Nasal cavity respiratory epithelium epithelial cell of viscerocranial mucosa (primary cell): ENCODE measurements at places on chromosomes 3 and 15. TPM values are rescaled to one million over a fixed set of nuclear protein-coding genes. Genes with fewer than 3 reads are reported as not detected.

GABRB3 gene
- 0.34 and 5.4 TPM in 2 replicates for total RNA-seq

CPNE9 gene
- not detected in 2 replicates for total RNA-seq

IQCF2 gene
- not detected in 2 replicates for total RNA-seq

CP gene
- total RNA-seq = 9.7 TPM in 1 of 2 replicates, not detected in the other

CAMK2N2 gene
- under 0.01 TPM in 1 of 2 replicates, not detected in the other for total RNA-seq

BMF gene
- 0.34 and 1.00 TPM in 2 replicates for total RNA-seq

NLGN1 gene
- 0.36 TPM in 1 of 2 replicates, not detected in the other for total RNA-seq

MYL3 gene
- total RNA-seq = not detected in 2 replicates

DGKG gene
- 0.34 and 0.57 TPM in 2 replicates for total RNA-seq

FAM81A gene
- total RNA-seq = 0.34 and 1.2 TPM in 2 replicates

TM4SF4 gene
- total RNA-seq = not detected in 2 replicates

CTXND1 gene
- not detected in 2 replicates for total RNA-seq

CAMK1 gene
- 3.1 and 11.3 TPM in 2 replicates for total RNA-seq

FBXO45 gene
- total RNA-seq = 27.3 and 47.2 TPM in 2 replicates

CHRNA5 gene
- total RNA-seq = 1.9 and 2.1 TPM in 2 replicates

KLHL24 gene
- 42.0 and 109 TPM in 2 replicates for total RNA-seq

STAG1 gene
- 27.7 and 30.8 TPM in 2 replicates for total RNA-seq

FBN1 gene
- 1.0 and 3.2 TPM in 2 replicates for total RNA-seq

LRRC31 gene
- not detected in 2 replicates for total RNA-seq

ADAMTSL3 gene
- under 0.01 and 0.07 TPM in 2 replicates for total RNA-seq

PCLAF gene
- total RNA-seq = 1.4 TPM in 2 replicates

SGO1 gene
- under 0.01 and 0.14 TPM in 2 replicates for total RNA-seq

CORO2B gene
- total RNA-seq = under 0.01 and 0.14 TPM in 2 replicates

NAA50 gene
- 270 and 331 TPM in 2 replicates for total RNA-seq

CRABP1 gene
- not detected in 2 replicates for total RNA-seq

EFCC1 gene
- not detected in 2 replicates for total RNA-seq

ZNF620 gene
- 1.7 and 1.9 TPM in 2 replicates for total RNA-seq

PYGO1 gene
- 0.34 and 2.8 TPM in 2 replicates for total RNA-seq

PLA2G4E gene
- 0.14 and 2.4 TPM in 2 replicates for total RNA-seq

SNRK gene
- total RNA-seq = 34.6 and 47.8 TPM in 2 replicates

CRYGS gene
- 0.34 and 1.2 TPM in 2 replicates for total RNA-seq

DISP2 gene
- total RNA-seq = under 0.01 and 0.21 TPM in 2 replicates

OR5H14 gene
- total RNA-seq = not detected in 2 replicates

ADPRH gene
- total RNA-seq = 0.68 and 3.9 TPM in 2 replicates

PIGB gene
- 8.5 and 9.0 TPM in 2 replicates for total RNA-seq

CFAP20DC gene
- total RNA-seq = 9.4 and 10.9 TPM in 2 replicates

PDZRN3 gene
- 0.21 and 0.34 TPM in 2 replicates for total RNA-seq

ITGB5 gene
- total RNA-seq = 79.3 and 155 TPM in 2 replicates

GMNC gene
- total RNA-seq = under 0.01 TPM in 1 of 2 replicates, not detected in the other

CCR8 gene
- total RNA-seq = not detected in 2 replicates

CACNA1D gene
- total RNA-seq = under 0.01 and 0.14 TPM in 2 replicates

SPRED1 gene
- total RNA-seq = 22.6 and 30.1 TPM in 2 replicates

GP5 gene
- total RNA-seq = under 0.01 TPM in 2 replicates

GUCA1C gene
- not detected in 2 replicates for total RNA-seq

OXTR gene
- 0.36 and 0.68 TPM in 2 replicates for total RNA-seq

SPATA12 gene
- total RNA-seq = not detected in 2 replicates

OR5K2 gene
- not detected in 2 replicates for total RNA-seq

IL16 gene
- under 0.01 and 0.07 TPM in 2 replicates for total RNA-seq

TTC21A gene
- total RNA-seq = 0.34 and 2.0 TPM in 2 replicates
